WERI-Rb-1 (cell line): ENCODE measurements at places on chromosomes 2 and 18.

DNA sequence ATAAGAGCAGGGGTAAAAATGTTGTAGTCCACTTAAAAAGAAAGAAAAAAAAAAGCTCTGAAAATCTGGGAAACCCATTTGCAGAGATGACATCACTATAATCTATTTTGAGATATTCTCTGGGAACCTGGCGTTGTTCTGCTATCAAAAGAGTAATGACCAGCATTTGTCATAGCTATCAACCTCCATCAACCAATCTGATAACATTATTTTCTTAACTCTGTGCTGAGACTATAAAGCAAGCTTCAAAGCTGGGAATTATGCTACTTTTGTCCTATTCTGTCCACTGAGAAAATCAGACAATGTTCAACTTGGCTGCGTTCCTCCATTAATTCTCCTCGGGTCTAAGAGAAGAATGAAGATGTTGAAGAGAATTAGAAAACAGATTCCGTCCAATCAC is 107.5 kb downstream of the STK39 start:
- DNase-seq = no peak

- no peak for DNase-seq
Measured at GRCh38 chr18:28015671-28016070, 161.3 kb downstream of the CDH2 start.

- DNase-seq = no peak
Measured at GRCh38 chr2:47704287-47704686, 78.7 kb upstream of the MSH6 start.

DNA sequence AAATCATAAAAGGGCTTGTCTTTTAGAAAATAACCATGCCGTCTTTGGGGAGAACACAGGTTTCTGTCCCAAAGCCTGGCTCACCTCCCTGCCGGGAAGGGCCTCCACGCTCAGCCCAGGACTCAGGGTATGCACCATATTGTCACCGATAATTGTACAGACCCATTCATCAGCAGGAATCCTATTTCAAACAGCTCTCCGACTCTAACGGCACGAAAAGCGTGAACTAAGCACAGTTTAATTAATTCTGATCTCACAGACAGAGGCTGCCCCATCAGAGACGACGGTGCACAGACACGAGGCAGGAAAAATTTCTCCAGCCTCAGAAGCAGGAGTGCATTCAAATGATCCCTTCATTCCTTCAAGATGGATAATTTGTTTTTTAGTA is 276.2 kb downstream of the MYCN start:
- no peak for DNase-seq

GRCh38 chr2:88637464-88637863 is 10.2 kb upstream of the EIF2AK3 start:
- DNase-seq = no peak

DNA sequence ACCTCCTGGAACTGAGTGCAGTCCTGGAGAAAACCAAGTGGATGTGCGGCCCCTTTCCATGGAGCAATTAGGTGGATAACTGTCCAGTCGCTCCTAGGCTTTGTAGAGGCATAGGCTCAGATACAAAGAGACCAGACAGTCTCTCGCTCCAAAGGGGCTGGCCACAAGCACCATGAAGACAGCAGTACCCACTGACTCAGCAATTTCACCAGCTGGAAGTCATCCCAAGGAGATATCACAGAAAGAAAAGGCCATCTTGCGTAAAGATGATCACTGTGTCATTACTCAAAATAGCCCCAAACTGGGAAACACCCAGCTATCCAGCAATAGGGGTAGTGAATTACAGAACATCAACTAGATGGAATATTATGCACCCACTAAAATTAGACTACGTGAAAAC is 161.2 kb downstream of the MSH2 start:
- DNase-seq = no peak

- no peak for DNase-seq
Measured at GRCh38 chr2:14773696-14774095, 141.2 kb downstream of the LRATD1 start.

DNA sequence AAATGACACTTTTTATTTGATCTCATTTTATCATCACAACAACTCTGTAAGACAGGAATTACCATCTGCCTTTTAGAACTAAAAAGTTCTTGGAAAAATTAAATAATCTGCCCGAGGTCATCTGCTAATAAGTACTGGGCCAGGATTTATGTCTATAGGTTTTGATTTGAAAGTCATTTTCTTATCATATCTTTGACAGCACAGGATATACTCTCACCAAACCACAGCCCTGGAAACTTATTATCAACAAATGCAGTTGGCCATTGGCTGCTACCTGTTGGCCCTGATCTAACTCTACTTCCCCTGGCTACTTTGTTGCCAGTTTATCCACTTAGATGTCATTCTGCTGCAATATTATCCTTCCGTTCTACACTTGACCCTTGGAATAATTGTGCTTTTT is 354.6 kb downstream of the RAD51AP2 start:
- no peak for DNase-seq

DNA sequence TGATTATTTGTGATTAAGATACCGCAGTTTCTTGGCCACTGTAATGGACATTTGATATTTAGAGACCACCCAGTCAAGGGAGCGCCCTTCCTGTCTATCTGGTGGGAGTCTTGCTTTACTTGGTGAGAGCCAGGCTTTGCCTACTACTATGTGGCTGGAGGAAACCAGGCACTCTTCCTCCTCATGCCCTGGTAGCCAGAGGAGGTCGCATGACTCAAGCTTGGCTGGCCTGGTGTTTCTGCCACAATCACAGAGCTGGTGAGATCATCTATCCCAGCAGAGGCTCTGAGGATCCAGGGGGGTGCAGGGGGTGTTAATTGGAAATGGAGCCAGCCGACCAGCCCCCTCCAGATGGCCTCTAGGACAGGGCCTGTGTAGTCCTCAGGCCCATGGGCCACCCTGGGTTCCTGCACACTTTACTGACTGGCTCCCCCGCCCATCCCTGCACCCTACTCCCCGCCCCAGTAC is 46.8 kb upstream of the BIN1 start:
- DNase-seq = no peak

- DNase-seq = no peak
Measured at GRCh38 chr2:46471019-46471583, 8.3 kb upstream of the TMEM247 start.

- DNase-seq = no peak
Measured at GRCh38 chr2:120915670-120916069, 180.0 kb downstream of the GLI2 start.

DNA sequence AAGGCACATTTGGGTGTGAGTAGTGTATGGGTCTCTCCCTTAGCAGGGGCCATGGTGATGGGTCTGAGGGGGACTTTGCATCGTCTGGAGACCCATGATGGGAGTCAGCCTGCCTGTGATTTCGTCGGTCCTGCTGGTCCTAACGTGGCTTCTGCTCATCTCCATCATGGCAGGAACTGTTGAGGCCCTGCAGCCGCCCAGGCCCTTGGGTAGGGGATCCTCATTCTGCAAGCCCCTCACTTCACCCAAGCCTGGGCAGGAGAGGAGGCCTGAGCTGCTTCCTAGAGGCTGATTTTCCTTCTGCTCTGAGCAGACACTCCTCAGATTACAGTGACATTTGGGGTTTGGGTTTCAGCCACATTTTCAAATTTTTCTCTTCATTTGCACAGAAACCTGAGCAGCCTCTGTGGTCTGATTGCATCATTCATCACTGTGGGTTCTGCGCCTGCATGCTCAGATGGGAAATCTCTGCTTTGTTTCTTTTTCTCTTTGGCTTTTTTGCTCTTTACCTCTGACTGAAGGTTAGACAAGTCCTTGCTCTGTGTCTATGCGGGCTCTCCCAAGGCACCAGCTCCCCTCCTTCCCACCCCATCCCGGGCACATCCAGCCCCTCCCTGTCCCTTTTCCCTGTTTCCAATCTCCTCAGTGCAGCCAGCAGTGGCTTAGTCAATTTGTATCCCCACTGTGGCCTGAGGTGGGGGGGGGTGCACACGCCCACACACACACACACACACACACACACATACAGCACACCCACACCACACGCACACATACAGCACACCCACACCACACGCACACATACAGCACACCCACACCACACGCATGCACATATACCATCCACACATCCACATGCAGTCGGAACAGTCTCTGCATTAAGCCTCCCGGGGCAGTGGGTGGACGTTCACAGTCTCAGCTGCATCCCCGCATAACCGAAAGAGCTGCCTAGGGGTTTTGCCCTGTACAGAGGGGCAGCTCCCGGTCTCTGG is 305.4 kb upstream of the HS6ST1 start:
- no peak for DNase-seq

GRCh38 chr2:2913601-2914120 is 464.0 kb downstream of the EIPR1 start:
- DNase-seq = no peak

DNA sequence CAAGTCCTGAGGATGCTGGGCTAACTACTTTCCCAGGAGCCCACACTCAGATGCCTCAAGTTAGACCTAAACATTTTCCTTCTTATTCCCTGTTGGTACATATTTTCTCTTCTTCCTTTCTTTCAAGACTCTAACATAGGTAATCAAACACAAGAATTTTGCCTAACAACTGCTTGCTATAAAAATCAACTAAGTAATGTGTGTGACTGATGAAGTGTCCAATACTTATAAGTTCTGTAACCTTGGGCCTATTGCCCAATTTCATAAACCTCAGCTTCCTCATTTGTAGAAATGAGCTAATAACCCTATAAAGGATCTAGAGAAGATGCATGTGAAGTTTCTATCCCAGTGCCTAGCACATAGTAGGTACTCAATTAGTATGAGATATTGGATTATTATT is 31.6 kb upstream of the PIK3C3 start:
- no peak for DNase-seq

GRCh38 chr2:196520605-196521004 is 118.9 kb upstream of the CCDC150 start:
- no peak for DNase-seq

DNA sequence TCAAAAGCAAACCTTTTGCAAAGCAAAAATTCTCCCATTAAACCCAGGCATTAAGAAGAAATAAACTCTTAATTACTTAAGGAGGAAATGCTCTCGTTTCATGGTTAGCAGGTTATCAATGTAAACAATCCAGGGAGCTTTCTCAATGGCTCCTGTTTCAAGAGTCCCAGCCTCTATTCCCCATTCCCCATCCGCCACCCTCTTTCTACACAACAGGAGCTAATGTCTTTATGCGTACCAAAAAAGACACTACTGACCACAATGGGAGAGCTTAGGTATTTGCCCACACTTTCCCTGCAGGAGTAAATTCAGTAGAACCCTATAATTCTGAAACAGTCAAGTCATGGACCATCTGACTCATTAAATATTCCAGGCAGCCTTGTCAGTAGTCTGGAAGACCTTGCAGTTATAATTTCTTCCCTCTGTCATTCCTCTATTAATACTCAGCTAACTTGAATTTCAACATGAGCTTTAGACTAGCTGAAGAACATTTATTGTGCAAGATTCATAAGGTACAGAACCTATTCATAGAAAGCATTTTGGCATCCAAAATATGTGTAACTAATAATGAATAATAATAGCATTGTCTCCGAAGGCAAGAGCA is 48.6 kb downstream of the SLC8A1 start:
- no peak for DNase-seq

DNA sequence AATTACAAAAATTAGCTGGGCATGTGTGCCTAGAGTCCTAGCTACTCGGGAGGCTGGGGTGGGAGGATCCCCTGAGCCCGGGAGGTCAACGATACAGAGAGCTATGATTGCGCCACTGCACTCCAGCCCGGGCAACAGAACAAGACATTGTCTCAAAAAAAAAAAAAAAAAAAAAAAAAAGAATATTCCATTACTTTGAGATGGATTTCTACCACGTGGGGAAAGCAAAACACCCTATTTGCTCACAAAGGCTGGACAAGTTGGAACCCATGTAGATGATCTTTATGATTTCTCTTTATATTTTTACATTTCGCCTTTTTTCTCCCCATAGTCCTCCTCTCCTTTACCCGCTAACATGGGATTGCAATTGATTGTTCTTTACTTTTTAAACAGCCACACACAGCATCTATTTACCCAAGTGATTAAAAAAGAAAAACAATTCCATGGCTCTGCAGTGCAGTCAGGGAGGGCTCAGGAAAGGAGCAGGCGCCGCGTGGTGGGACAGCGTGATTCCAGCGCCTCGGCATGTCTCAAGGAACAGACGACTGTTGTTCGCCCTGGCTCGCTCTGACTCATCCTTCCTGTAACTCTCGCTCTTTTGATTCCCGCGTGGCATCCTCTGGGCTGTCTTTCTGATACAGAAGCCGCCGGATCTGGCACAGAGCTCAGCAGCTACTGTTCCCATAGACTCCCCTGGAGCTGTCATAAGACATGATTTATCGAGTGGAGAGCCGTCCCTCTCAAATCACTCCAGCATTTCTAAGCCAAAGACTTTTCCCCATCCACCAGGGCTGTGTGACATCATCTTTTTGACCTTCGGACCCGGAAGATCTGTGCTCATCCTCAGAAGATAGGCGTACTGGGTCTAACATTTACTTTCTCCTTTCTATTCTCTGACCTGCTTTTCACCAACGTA is 230.4 kb upstream of the AGAP1 start:
- no peak for DNase-seq

GRCh38 chr2:27655155-27655951 is 8.1 kb downstream of the SUPT7L start:
- peak; percentile 38 for DNase-seq

GRCh38 chr2:219001100-219001576 is 7.9 kb upstream of the CRYBA2 start:
- DNase-seq = no peak

DNA sequence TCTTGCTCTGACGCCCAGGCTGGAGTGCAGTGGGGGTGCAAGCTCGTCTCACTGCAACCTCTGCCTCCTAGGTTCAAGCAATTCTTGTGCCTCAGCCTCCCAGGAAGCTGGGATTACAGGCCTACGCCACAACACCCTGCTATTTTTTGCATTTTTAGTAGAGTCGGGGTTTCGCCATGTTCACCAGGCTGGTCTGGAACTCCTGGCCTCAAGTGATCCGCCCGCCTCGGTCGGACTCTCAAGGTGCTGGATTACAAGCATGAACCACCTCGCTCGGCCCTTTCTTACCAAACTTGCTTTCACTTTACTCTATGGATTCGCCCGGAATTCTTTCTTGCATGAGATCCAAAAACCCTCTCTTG is 3.1 kb upstream of the FZD5 start:
- DNase-seq = no peak

GRCh38 chr2:218383892-218384519 is 1.9 kb downstream of the SLC11A1 start:
- DNase-seq = no peak

- DNase-seq = no peak
Measured at GRCh38 chr2:25491003-25491696, 149.4 kb upstream of the DNMT3A start.

DNA sequence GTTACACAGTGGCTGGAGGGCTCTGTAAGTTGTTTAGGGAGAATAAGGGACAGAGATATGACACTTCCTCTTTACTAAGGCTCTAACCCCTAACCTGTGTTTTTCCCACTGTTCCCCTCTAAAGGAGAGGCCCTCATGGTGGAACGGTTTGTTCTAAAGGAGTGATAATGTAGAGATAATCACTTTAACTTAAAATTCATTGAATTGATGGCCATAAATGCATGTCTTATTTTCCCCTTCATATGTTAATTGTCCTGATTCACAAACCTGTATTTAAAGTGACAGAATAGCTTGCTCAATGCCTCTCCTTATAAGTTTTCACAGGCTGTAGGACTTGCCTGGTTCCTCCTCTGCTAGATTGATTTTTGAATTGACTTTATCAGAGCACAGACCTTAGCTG is at the start of gene SERPINB12:
SERPINB12 (plus strand) TSS at position 301 of the 400 bp plus-strand sequence. CDS start 13,791 bp downstream, outside the sequence.
- no peak for DNase-seq

GRCh38 chr2:55151733-55152433 is 80.2 kb downstream of the CLHC1 start:
- DNase-seq = no peak
